CD4-positive, alpha-beta memory T cell (primary cell): ENCODE measurements at places on chromosomes 7 and 10.

- no peak for DNase-seq
These were observed 205.5 kb upstream of the STK17A start for GRCh38 chr7:43377196-43377960.

DNA sequence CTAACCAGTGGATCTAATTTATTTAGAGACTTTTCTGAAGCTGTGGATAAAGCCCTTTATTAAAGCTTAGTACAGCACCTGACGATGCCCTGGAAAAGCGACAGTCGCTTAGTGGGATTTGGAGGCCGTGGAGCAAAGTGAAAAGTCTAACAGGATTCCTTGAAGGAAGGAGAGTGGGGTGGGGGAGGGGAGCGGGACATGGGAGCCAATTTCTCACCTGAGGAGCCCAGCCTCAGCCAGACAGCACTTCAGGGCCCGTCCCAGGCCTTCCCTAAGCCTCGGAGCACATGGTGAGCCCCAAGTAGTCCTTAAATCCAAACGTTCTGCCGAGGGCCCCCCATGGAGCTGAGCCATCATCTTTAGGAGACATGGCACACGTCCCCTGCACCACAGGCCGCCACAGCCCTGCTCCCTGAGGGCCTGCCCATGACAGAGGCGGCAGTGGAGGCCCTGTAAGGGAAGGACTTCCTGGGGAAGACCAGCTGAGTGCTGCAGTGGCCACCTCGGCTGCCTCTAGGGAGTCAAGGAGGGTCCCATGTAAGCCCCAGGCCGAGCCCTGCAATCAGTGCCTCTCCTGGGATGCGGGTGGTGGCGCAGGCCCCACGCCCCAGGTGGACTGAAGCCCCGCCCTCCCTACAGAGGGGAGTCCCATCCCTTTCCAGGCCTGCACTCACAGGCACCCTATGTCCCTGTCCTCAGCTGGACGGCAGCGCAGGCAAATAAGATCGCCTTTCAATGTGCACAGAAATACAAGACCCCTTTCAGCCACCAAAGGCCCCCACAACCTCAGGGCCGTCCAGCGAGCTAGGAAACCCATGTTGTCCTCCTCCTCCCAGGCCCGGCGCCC, 187.0 kb downstream of the MAD1L1 start:
- DNase-seq, result no peak

GRCh38 chr7:132410385-132410784, 165.9 kb downstream of the PLXNA4 start:
- DNase-seq, result no peak

DNA sequence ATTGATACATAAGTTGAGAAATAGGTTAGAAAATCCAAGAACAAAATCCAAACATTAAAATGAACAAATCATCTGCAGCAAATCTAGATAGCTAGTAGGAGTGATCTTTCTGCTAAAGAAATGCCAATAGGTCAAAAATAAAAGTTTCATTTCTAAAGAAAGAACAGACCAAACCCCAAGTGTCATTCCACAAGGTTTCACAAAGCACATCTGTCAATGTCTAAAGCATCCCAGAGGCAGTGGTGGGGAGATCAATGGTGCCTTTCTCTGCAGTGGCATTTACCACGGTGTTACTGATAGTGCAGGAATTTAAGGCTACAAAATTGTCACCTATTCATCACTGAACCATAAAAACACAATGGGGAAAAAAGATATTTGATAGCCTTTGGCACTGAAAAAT, 147.9 kb downstream of the PARD3 start:
- DNase-seq, result no peak

- DNase-seq, result no peak
These were observed 548.0 kb upstream of the SEMA3D start for GRCh38 chr7:85734823-85735222.

- no peak for DNase-seq
These were observed 112.2 kb downstream of the TFPI2 start for GRCh38 chr7:93778384-93778783.

GRCh38 chr10:20162123-20162522, 345.9 kb downstream of the PLXDC2 start:
- no peak for DNase-seq

- no peak for DNase-seq
These were observed 31.0 kb upstream of the FAM13C start for GRCh38 chr10:59393349-59393748.

GRCh38 chr10:126104767-126105166, 208.4 kb downstream of the FANK1 start:
- no peak for DNase-seq

- no peak for DNase-seq
These were observed 110.3 kb upstream of the ARID5B start for GRCh38 chr10:61791216-61791615.

DNA sequence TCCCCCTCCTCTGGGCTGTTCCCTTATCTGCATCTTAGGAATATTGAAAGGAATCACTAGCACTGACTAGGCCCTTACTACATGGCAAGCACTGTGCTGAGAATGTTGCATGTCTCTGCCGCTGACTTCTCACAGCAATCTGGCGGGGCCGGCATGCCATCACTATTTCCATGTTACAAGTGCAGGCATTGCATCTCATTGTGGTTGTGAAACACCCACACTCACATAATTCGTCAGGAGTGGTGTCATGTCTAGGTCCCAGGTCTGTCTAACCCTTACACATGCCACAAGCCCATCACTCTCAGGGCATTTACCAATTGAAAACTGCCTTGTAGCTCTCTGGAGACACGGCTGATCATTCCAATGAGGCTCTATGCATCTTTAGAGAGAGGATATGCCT, 8.5 kb upstream of the IL2RA start:
- DNase-seq, result no peak

DNA sequence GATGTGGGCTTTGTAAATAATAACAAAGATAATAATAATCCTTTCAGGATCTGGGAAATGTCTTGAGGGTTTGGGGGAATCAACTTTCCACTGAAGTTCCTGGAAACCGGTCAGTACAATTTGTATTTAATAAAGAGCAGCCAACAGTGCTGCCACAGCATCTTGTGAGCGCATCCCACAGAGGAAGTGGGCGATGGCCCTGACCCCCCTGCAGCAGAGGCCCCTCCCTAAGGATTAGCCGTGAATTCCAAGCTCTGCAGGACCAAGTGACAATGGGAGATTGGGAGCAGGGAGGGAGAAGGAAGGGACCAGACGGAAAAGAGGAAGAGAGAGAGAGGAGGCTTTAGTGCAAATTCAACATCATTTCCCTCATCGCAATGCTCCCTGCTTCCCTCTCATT, 349.2 kb downstream of the RNLS start:
- no peak for DNase-seq

GRCh38 chr7:96085953-96086352, 235.9 kb downstream of the SLC25A13 start:
- no peak for DNase-seq

DNA sequence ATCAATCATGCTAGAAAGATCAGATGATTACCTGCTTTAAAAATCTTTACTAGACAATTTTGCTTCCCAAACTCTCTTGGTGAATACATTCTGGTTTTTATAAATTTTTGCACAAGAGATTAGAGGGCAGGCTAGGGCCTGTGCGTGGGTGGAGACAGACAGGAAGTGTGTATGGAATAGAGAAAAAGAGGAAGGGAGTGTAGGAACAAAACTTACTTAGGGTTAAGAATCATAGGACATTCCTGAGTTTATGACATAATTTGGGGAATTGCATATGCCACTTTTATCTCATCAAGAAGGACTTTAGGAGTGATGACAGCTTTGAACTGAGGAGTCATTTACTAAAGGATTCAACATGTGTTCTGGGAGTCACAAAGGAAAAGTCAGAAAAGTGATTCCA, 31.3 kb downstream of the LAMB1 start:
- DNase-seq, result no peak

DNA sequence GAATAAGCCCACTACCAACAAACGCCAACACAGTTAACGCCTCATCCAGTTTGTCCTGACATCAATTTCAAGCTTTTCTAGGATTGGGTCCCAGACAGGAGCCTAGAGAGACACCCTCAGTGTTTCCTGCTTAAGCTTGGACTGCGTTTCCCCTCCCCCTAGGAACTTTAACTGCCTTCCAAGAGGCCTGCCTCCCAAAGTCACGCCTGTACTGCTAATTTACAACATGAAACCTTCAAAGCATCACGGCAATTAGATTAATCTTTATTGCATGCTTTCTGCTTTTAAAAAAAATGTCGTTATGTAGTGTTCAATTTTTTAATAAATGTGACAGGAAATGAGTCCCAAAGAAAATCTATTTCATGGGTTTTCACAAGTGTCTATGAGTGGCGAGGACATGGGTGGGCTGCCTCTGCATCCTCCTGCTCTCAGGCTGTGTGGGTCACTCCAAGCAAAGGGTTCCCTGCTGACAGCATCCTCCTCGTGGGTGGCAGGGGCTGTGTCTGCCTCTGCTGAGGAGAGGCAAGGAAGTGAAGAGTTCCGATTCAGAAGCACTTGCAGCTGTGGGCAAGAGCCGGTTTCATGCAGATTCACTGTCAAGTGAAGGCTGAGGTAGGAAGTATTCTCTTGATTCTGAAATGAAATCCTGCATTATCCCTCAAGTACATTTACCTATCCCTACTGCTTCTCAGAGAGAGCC, 193.0 kb upstream of the KMT2E start:
- DNase-seq, result no peak

- no peak for DNase-seq
These were observed 19.6 kb upstream of the PIP4K2A start for GRCh38 chr10:22733992-22734391.

- DNase-seq, result no peak
These were observed 79.1 kb upstream of the BTBD16 start for GRCh38 chr10:122191936-122192541.

DNA sequence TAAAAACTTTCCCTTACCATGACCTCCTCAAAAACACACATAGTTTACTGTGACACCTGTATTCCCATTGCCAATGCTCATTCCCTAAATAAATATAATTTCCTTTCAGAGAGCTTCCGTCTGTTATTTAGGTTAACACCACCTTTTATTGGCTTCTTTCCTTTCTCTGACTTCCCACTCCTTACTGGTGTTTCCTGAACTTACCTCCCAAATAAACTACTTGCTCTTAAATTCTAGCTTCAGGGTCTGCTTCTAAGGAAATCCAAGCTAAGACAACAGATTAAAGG, 67.4 kb upstream of the ZNF746 start:
- no peak for DNase-seq

DNA sequence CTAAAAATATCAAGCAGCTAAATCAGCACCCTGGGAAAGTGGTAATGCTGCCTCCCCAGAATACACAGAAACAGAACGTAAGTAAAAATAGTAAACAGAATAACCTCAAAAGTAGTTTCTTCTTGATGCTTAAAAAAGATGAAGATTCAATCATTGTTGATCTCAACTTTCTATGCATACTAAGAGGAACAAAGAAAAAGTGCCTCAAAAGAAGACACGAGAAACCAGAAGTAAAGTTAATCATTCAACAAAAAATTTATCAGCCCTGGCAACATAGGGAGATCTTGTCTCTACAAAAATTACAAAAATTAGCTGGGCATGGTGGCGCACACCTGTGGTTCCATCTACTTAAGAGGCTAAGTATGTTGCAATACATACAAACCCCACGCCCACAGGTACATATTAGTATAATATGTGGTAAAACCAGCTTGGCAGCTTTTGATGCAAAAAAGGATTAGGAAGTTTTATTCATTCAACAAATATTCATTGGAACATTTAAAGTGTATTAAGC, 153.7 kb downstream of the NRBF2 start:
- DNase-seq, result no peak

GRCh38 chr7:36171503-36171902, 18.4 kb downstream of the EEPD1 start:
- no peak for DNase-seq

DNA sequence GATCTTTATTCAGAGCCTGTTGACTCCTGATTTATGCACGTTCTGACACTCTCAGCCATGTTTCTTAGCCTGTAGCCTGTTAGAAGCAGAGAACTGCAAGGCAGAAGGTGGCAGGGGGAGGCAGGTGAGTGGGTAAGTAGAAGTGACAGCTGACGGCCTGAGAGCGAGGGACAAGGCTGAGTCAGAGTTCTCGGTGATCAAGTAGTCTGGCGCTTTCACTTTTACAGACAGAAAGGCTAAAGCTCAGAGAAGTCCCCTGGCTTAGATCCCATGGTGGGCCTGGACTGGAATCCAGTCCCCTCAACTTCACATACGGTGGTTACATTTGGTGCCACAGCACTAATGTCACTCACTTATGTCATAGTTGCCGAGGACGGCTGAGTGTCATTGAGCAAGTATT, 139.0 kb downstream of the TACC2 start:
- DNase-seq, result no peak

- no peak for DNase-seq
These were observed 747.4 kb downstream of the SUGCT start for GRCh38 chr7:40882071-40882658.

- no peak for DNase-seq
These were observed 91.4 kb downstream of the TPST1 start for GRCh38 chr7:66296557-66296956.

GRCh38 chr7:92043637-92044036, 90.6 kb downstream of the CYP51A1 start:
- no peak for DNase-seq

DNA sequence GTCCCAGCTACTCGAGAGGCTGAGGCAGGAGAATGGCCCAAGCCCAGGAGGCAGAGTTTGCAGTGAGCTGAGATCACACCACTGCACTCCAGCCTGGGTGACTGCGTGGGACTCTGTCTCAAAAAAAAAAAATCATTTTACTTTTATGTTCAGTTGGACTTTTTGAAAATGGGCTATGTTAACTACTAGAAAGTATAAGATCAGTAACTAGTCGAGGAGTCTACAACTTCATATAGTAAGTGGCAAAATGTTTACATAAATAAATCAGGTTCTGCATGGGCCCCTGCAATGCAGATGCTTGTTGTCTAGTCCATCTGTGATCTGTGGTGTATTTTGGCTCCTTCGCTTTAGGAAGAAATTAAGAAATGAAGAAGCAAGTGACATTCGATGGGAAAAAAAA, 12.3 kb upstream of the ADO start:
- no peak for DNase-seq

DNA sequence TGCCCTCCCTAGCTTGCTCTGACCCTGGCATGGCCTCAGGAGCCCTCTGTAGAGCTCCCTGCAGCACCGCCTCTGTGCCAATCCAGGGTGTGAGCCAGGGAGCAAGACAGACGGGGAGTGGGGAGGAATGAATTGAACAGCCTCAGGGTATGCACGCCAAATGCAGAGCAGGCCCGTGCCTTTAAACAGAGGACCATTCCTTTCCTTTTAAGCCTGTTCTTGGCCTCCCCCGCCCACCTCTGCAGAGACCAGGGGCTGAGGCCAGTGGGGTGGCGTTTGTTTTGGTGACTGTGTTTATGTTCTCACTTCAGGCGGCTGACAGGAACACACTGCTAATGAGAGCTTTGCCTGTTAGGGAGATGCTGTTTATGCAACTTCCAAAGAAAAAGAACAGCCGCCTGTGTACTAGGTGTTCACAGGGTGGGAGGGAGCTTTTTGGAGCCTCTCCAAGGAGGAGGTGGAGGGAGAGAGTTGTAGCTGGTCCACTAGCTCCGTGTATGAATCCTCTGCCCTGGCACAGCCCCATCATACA, 528.1 kb upstream of the DPP6 start:
- DNase-seq, result no peak

- DNase-seq, result no peak
These were observed 103.9 kb upstream of the KCTD7 start for GRCh38 chr7:66524738-66525137.
